ENCODE measurements at places on chromosomes 7 and 10.

GRCh38 chr10:124657806-124658205 lies 86.4 kb downstream of the FAM53B start:
- DNase-seq: no peak

DNA sequence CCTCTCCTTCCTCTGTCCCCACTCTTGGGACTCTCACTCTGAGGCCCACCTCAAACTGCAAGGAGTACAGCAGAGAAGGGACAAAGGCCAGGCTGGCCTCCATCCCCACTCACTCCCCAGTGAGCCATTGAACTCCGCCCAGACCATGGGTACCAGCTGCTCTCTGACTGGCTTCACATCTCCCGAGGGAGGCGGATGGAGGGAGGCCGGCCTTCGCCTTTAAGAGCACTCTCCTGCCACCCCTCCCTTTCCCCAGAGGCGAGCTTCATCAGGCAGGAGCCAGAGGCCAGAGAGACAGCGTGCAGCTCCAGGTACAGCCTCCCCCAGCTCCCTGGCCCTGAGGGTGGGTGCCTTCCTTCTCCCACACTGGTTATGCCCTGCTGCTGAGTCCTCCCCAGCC lies 1.8 kb upstream of the LDB3 start:
- DNase-seq: no peak

DNA sequence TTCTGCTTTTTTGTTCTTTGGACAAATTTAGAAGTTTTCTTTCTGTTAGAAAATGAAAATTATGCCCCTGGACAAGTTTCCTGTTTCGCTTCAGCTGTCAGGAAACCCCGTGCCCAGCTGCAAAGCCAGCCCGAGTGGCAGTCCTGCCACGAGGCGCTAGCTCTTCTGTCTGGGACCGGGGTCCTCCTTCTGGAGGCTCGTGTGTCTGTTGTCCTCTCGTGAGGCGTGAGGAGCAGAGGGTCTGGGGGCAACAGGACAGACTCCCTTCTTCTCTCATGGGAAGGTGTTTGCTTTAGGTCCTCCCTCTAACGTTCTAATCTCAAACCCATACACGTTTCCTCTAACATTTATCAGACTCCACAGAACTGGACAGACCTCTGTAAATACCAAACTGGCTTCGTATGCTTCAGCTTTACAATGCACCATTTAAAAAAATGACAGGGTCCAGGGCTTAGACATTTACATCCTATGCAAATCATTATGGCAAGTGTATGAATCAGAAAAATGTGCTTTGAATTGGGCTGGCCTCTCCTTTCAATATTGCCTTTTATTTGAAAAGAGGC lies 184.5 kb upstream of the SHH start:
- DNase-seq: no peak

DNA sequence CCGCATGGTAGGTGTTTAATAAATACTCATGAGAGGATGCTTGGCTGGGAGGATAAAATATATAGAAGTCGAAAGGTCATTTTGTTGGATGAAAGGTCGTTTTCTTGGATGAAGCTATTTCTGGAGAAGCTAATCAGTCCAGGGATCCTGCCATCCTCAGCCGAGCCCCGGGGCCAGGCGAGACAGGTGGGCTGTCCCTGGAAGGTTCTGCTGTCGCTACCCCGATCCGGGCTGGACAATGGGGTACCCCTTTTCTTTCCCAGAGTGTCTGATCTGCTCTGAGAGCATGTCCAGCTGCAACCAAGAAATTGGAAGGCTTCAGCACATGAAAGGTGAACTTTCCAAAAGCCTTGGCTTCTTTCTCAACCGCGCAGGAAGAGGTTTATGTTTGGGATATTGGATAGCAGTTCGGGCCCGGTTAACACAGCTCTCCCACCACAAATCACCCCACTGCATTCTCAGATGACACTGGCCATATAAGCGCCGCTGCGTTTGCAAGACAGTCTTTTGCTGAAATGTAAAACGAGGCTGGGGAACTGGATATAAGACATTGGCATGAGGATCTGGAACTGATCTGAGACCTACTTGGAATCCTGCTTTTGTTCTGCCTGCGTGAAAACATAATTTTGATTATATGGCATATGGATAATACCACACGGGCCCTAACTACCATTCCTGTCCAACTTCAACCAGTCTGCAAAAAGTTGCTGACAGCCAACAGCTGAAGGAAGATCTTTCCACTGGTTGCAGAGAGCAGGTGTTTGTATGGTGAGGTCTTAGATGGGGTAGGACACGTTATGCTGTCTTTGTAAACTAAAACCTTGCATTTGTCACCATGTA lies 31.2 kb upstream of the MSRB2 start:
- no peak for DNase-seq

DNA sequence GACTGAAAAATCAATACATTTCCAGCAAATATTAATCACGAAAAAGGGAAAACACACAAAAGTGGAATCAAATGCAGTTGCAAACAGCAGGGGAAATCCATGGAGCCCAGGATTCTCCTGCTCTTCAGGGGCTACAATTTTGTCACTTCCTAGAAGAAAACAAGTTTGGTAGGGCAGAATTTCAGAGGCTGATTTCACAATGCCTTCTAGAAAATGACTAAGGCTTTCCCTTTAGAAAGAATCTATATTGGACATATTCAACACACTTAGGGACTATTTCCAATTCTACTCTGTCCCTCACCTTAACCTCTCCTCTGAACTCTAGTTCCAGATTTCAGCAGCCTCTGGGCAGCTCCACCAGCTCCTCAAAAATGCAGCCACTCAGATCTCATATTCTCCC lies 111.3 kb downstream of the HECTD2 start:
- no peak for DNase-seq

DNA sequence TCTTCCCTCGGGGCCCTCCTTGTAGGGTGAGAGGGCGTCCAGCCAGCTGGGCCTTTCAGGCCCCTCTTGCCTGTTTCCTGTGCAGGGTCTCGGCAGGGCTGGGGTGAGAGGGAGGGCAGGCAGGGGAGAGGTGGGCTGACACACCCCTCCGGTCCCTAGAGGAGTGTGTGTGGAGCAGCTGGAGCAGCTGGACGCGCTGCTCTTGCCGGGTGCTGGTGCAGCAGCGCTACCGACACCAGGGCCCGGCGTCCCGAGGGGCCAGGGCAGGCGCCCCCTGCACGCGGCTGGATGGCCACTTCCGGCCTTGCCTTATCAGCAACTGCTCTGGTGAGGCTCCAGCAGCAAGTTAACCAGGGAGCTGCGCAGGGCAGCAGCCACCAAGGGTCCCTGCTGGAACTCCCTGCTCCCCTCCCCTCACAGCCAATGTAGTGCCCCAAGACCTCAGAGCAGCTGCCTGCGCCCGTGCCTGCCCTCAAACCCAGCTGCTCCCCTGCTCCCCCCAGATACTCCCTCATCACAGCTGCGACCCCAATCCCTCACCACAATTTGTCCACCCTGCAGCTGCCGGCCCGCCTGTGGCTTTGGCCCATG lies 15.7 kb upstream of the ZNF862 start:
- DNase-seq: no peak

DNA sequence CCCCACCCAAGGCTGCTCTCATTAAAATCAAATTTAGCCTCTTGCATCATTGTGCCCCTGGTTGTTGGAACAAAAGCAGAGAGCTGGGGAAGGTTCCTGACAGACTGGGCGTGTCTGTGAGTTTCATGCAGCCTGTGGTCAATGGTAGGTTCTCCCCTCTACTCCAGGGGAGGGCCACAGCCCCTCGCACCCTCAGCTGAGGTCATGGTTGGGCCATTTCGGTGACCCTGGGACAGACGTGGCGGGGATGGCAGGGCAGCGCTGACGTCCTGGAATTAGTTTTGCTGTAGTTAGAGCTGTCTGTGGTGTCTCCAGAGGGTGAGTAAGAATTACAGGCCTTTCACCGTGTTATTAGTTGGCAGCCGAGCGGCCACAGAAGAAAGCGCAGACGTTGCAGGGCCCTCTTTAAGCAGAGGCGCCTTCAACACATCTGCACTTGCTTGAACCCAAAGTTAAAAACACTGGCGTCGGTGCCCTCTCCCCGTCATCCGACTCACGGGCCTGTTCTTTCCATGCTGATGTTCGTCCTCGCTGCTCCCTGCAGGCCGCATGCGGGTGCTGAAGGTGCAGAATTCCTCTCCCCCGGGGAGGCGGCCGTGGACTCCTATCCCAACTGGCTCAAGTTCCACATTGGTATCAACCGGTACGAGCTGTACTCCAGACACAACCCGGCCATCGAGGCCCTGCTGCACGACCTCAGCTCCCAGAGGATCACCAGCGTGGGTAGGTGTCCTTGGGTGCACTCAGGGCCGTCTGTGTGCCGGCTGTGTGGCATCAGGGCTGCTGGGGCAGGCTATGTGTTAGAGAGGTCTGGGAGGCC lies 2.8 kb downstream of the FAM20C start:
- no peak for DNase-seq

GRCh38 chr7:78521961-78522360 lies 723.4 kb downstream of the PHTF2 start:
- DNase-seq: no peak

- DNase-seq: no peak
Measured at GRCh38 chr10:63365976-63366765, 99.6 kb downstream of the JMJD1C start.

DNA sequence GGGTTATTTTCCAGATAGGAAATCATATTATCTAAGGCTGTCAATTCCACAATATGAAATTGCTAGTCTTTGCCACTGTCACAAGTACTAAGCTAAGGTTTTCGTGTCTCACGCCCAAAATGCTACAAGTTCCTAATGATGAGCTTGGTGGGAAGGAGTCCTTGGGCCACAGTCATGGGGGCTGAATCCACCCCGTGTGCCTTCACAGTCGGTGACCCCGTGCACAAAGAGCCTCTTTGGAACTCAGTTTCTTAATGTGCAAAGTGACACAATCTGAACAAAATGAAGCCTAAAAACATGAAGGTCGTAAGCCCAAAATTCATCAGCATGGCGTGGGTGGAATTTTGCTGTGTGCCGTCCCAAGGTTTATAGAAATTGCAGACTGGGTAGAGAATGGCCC lies 337.0 kb upstream of the GALNT17 start:
- DNase-seq: no peak

- DNase-seq: no peak
Measured at GRCh38 chr7:11480143-11480542, 351.9 kb downstream of the THSD7A start.

DNA sequence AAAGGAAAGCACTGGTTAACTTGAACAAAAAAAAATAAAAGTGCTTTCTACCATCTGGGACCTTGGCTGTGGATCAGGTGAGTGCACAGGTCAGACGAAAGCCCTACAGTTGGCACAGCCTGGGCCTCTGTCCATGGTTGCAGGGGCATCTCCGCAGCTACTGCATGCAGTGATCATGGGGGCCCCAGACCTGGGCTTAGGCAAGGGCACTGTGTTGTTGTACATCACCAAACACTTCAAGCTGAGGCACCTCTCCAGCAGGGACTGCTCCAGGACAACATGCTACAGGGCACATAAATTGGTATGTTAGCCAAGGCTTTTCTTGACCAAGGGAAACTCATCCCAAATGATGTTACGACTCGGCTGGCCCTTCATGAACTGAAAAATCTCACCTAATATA lies 23.5 kb downstream of the KLHL7 start:
- DNase-seq: no peak

- DNase-seq: no peak
Measured at GRCh38 chr7:47780555-47780954, 167.7 kb downstream of the PKD1L1 start.

GRCh38 chr10:79084012-79084971 lies 15.5 kb downstream of the ZMIZ1 start:
- peak; percentile 46 for DNase-seq

DNA sequence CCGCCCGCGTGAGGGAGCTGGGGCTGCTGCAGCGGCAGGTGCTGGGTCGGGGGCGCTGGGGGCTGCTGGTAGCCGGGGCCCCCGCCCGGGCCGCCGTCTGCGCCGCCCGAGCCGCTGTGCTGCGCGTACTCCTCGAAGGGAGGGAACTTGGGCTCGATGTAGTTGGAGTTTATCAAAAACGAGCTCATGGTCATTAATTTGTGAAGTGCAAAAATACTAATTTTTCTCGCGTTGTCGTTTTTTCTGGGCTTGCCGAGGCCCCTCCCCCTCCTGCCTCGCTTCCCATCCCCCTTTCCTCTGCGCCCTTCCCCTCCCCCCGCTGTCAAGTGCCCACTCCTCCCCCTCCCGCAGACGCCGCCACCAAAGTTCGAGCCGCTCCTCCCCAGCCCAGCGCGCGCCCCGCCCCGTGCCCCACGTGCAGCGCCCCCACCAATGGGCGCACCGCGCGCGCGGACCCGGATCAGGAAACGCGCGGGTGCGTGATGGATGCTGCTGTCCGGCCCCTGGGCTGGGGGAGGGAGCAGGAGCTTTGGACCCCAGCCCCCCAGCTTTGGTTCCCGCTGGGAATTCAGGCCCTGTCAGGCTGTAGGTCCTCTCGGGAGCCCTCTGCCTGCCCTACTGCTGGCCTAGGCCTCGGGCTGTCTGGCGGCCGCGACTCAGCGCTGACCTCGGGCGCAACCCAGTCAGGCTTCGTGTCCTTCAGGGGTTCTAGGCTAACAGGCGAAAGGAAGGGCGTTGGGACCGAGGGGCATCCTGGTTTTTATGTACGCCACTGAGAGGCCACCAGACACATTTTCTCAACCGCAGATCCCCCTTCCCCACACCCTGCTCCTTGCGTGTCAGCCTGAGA lies at the start of gene HOXA4:
Gene HOXA4, minus strand, starts transcription at position 218 of the 850 bp plus-strand sequence. Its CDS starts 24 bp downstream, at position 194.
- no peak for DNase-seq

DNA sequence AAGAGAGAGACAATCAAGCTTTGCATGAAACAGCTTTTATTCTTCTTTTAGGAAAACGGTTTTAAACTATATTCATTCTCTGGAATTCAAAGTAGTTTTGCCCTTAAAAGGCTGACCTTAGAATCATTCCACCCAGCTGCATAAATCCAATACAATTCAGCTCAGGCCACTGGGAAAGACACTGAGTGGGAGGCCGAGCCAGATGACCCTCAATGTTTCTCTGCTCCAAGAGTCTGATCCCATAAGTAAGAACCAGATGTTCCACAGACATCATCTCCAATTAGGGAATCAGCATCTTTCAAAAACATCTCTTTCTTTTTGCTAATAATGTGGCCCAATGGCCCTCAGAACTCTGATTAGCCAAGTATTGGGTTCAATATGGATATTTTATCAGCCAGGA lies 26.1 kb downstream of the CREB3L2 start:
- DNase-seq: no peak

GRCh38 chr10:88433565-88434186 lies 149.4 kb downstream of the RNLS start:
- no peak for DNase-seq

- DNase-seq: no peak
Measured at GRCh38 chr7:152968514-152968913, 209.0 kb downstream of the ACTR3B start.

- DNase-seq: no peak
Measured at GRCh38 chr7:20293336-20293735, 37.4 kb upstream of the ITGB8 start.

- DNase-seq: no peak
Measured at GRCh38 chr7:21076054-21076453, 289.4 kb upstream of the SP8 start.

- DNase-seq: no peak
Measured at GRCh38 chr7:2157473-2158279, 75.1 kb downstream of the MAD1L1 start.

GRCh38 chr7:148563583-148564274 lies 26.8 kb upstream of the C7orf33 start:
- no peak for DNase-seq

- DNase-seq: no peak
Measured at GRCh38 chr10:43268491-43268890, 1.6 kb upstream of the RASGEF1A start.
